D341Med (cell line): ENCODE measurements at places on chromosomes 12 and 14.

- DNase-seq = no peak
Measured at GRCh38 chr14:78091361-78091760, 78.8 kb upstream of the NRXN3 start.

DNA sequence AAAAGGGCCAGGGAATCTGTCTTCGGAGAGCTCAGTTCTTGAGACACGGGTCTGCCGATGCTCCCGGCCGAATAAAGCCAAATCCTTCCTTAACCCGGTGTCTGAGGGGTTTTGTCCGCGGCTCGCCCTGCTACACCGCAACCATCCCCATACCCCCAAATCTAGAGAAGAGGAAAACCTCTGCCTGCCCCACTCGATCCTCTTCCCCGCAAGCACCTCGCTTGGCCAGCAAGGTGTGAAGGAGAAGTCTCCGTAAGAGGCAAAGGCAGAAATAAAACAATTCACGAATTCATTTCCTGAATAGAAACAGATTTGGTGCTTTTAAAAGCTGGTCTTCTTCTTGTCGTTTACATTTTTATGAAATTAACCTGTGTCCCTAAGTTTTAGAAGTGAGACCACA lies 67.3 kb upstream of the GALNT9 start:
- DNase-seq = no peak

GRCh38 chr14:91980157-91980556 lies 32.7 kb upstream of the FBLN5 start:
- DNase-seq = no peak

DNA sequence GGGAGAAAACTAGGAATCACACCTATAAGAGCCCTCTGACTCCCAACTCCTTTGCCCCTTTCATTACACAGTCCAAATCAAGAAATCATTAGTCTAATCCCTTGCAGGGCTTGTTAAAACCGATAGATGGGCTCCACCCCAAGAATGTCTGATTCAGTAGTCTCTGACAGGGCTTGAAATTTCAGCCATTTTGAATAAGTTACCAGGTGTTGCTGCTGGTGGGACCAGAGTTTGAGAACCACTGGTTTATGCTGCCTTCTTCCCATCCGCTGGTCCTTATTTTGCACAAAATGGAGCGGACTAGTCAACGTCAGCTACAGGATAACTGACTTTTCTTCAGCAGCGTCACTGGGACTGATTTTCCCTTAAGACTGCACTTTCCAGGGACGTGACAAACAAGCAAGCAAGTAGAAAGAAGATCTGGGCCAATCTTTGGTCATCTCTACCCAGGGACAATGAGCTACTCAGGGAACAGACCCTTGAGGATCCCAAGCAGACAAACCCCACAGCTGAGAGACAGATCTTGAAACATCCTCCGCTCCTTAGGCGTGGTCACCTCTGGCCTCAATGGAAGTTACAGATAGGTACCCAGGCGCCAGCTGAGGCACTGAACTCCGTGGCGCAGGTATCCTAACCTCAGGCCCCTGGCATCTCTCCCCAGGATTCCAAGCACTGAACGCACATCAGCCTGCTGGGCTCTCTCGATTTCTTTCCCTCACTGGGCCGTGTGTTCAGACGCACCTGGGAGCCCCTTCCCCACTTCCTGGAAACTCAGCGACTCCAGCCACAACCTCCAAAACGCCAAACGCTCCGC lies 900 bp downstream of the KCTD10 start:
- no peak for DNase-seq

GRCh38 chr12:93125126-93125525 lies 196.0 kb upstream of the EEA1 start:
- no peak for DNase-seq

- no peak for DNase-seq
Measured at GRCh38 chr14:94005324-94006073, 8.4 kb downstream of the CCDC197 start.

GRCh38 chr12:117847371-117847770 lies 121.4 kb downstream of the KSR2 start:
- no peak for DNase-seq

GRCh38 chr12:126389961-126390360 lies 1324.7 kb downstream of the AACS start:
- no peak for DNase-seq

- DNase-seq = no peak
Measured at GRCh38 chr12:38538319-38538718, 221.7 kb downstream of the ALG10B start.

- no peak for DNase-seq
Measured at GRCh38 chr12:21614506-21614905, 9.9 kb upstream of the GYS2 start.
